Left lung (tissue), 14 donors: ENCODE measurements at places on chromosomes 5 and 9.

GRCh38 chr9:7656636-7657035 lies 142.9 kb downstream of the DMAC1 start:
- DNase-seq, result no peak

DNA sequence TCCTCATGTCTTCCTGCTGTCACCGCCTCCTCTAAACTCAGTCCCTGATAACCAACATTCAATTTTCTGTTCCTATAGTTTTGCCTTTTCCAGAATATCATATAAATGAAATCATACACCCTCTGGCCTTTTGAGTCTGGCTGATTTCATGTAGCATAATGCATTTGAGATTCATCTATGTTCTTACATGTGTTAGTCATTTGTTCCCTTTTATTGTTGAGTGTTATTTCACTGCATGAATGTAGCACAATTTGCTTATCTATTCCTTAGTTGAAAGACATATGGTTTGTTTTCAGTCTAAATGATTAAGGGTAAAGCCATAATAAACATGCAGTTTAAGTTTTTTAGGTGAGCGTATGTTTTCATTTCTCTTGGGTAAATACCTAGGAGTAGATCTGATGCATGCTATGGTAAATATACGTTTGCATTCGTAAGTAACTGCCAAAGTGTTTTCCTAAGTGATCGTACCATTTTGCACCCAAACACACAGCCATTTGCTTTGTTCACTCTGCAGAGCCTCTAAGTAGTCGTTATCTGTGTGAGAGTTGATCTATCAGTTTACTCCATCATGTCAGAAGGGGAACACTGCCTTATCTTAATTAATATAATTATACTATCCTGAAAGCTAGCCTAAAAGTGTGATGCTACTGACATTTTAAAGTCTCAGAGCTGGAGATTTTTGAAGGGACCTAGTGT lies 460.8 kb downstream of the DMAC1 start:
- no peak for DNase-seq

GRCh38 chr9:77469515-77470231 lies 178.4 kb downstream of the GNA14 start:
- no peak for DNase-seq

DNA sequence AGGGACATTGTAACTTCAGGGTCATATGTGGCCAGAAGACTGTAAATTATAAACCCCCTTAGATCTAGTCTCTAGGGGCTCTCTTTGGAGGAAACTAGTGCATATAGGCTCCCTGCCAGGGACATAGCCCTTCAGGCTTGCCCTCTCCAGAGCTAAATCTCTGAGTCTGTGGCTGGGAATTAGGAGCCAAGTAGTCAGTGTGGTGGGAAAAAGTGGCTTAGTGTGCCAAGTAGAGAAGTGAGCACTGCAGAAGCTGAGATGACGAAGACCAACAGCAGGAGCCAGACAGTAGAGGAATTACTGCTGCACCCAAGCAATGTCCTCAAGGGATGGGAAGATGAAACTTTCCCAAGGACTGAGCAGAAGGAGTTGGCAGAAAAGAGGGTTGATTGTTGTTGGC lies 71.2 kb downstream of the CWC27 start:
- DNase-seq, result no peak

GRCh38 chr5:65861830-65862241 lies 64.5 kb upstream of the ERBIN start:
- no peak for DNase-seq
